Panc1 (cell line): ENCODE measurements at places on chromosomes 7 and 10. TPM values are rescaled to one million over a fixed set of nuclear protein-coding genes. Genes with fewer than 3 reads are reported as not detected.

The OR6V1 gene
- not detected for total RNA-seq

The NEUROD6 gene
- total RNA-seq, result not detected

The ENO4 gene
- total RNA-seq, result 0.15 TPM

The BHLHA15 gene
- 0.26 TPM for total RNA-seq

- H3K4me3 ChIP-seq, result no peak overlapping the region
- H3K4me1 ChIP-seq, result no peaks in the 10 kb centered on the region
Measured at GRCh38 chr7:124596881-124597280, 168.7 kb downstream of the GPR37 start.

GRCh38 chr10:12568391-12569009 lies 219.2 kb downstream of the CAMK1D start:
- no peaks in the 10 kb centered on the region for H3K27me3 ChIP-seq
- H3K36me3 ChIP-seq, result no peaks in the 10 kb centered on the region
- no peak overlapping the region for H3K27ac ChIP-seq
- no peak overlapping the region for H3K4me3 ChIP-seq

GRCh38 chr10:44033008-44033407 lies 351.9 kb downstream of the CXCL12 start:
- no peaks in the 10 kb centered on the region for H3K4me1 ChIP-seq
- no peaks in the 10 kb centered on the region for H3K36me3 ChIP-seq
- no peaks in the 10 kb centered on the region for H3K27me3 ChIP-seq
- no peak for DNase-seq

DNA sequence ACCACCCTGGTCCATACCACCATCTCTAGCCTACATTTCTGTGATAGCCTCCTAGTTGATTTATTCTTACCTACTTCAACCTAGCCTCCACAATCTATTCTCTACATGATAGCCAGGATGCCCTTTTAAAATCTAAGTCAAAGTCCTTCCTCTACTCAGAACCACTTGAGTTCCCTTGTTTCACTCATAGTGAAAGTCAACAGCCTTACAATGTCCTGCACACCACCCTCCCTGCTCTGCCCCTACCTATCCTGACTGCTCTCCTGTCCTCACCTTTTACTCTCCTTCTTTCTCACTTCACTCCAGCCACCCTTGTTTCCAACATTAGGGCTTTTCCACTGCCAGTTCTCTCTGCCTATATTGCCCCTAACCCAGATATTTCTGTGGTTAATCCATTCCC lies 146.7 kb downstream of the GRM3 start:
- no peaks in the 10 kb centered on the region for H3K27me3 ChIP-seq
- no peak for DNase-seq
- H3K4me1 ChIP-seq, result no peaks in the 10 kb centered on the region
- H3K36me3 ChIP-seq, result no peaks in the 10 kb centered on the region
- H3K4me3 ChIP-seq, result no peak overlapping the region

DNA sequence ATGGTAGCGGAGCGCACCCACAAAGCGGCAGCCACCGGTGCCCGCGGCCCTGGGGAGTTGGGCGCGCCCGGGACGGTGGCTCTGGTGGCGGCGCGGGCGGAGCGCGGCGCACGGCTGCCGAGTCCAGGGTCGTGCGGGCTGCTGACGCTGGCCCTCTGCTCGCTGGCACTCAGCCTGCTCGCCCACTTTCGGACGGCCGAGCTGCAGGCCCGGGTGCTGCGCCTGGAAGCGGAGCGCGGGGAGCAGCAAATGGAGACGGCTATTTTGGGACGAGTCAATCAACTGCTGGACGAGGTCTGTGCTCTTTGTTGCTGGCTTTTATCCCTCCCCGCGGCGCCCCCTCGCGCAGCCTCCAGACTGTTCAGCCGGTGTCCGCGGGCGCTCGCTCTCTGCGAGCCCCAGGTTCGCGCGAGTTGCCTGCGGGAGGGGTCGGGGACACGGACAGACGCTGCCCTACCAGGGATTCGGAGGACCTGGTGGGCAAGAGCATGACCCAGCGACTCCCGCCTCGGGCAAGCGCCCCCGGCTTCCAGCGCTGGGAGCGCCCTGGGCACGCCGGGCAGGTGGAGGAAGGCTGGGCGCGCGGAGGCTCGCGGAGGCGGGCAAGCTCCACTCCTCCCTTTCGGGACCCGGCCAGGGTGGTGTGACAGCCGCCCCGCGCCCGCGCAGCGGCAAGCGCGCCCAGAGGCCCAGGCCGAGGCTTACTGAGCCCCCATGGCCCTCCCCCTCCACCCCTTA lies 887 bp downstream of the COL13A1 start:
- H3K27ac ChIP-seq, result no peak overlapping the region
- peak overlapping the region; percentile 82 for H3K4me3 ChIP-seq
- peaks cover 9% of the 10 kb centered on the region for H3K4me1 ChIP-seq
- H3K27me3 ChIP-seq, result peaks cover 7% of the 10 kb centered on the region
- no peak for DNase-seq

DNA sequence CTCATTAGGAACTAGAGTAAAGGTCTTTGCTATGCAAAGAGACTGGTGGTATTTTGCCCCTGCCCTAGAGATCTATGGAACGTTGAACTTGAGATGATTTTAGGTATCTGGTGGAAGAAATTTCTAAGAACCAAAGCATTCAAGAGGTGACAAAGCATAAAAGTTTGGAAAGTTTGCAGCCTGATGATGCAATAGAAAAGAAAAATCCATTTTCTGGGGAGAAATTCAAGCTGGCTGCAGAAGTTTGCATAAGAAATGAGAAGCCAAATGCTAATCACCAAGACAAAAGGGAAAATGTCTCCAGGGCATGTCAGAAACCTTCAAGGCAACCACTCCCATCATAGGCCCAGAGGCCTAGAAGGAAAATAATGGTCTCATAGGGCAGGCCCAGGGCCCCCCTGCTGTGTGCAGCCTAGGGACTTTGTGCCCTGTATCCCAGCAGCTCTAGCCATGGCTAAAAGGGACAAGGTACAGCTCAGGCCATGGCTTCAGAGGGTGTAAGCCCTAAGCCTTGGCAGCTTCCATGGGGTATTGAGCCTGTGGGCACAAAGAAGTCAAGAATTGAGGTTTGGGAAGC lies 16.5 kb downstream of the TFPI2 start:
- no peak for DNase-seq
- H3K4me3 ChIP-seq, result no peak overlapping the region
- H3K36me3 ChIP-seq, result no peaks in the 10 kb centered on the region
